GM12865 (cell line): ENCODE measurements at places on chromosomes 12 and 14.

GRCh38 chr12:124588751-124589267, 21.4 kb upstream of the NCOR2 start:
- DNase-seq = no peak

DNA sequence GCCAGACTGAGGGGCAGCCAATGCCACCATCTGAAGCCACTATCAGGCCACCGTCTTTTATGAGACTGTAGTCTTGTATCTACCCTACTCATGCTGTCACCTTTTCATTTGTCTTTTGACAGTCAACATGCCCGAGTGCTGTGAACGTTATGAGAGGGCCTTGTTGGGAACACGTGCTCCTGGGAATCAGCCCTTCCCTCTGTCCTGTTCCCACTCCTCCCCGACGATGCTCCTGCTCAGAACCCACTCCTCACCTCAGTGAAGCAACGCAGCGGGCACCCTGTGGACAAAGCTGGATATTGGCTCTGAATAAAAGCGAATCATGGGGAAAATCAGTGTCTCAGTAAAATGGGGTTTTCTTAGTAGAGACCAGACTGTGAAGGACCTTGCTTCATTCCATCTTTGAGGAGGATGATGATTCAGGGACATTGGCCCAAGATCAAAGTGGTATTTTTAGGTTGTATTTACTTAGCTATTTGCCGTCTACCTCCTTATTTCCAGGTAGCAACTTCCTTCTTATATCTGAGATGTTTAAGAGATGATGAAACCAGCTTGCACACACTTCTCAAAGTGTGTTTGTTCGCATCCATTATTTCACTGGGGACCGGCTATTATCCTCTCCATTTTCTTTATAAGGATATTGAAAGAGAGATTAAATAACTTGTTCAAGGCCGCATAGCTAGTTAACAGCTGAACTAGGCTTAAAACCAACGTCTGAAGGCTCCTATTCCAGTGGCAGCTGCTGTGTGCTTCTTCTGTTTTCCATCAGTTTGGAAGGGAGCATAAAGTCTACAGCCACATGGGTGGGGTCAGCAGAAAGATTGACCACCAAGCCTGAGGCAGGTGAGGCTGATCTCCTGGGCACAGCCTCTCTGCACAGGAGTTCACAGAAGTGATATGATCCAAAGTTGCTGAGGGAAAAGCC, 43.9 kb upstream of the CTDSP2 start:
- DNase-seq = no peak

GRCh38 chr14:62251237-62251636, 489.0 kb downstream of the SNAPC1 start:
- no peak for DNase-seq

DNA sequence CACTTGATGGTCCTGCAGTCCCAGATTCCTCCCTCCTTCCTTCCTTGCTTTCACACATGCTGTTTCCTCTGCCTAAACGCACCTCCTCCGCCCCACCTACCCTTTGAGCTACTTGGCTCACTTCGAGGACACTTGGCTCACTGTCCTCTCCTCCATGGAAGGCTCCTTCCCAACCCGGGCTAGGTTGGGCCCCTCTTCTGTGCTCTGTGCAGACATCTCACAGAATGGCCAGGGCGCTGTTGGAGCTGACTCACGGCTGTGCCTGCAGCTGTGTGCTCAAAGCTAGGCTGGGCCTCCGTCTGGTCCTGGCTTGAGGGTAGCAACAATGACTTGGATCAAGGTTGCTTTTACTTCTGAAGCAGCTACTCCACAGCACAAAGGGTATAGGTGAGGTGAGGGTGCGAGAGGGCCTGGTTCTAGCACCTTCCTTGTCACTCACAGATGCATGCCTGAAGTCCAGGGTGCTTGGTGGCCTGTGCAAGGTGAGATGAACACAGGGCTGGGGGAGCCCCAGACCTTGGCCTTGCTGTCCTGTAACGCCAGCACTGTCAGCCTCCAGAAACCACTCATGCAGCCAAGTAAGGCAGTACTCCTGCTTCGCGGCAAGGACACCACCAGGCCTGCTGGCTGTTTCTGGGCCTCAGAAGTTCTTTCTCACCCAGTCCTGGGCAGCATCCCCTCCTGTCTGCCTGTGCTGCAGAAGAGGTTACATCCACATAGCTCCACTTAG, 61.8 kb downstream of the GALNT16 start:
- no peak for DNase-seq

- no peak for DNase-seq
These were observed 116.4 kb downstream of the EML1 start for GRCh38 chr14:99909513-99910064.

- no peak for DNase-seq
These were observed 99.2 kb upstream of the AMN1 start for GRCh38 chr12:31828071-31828470.
